Stimulated activated CD4-positive, alpha-beta T cell treated with anti-CD3 and anti-CD28 coated beads, Interleukin-1b, Interleukin-23, amount 100 ng/mL, for 4 hours (primary cell): ENCODE measurements at places on chromosomes 1 and 21.

DNA sequence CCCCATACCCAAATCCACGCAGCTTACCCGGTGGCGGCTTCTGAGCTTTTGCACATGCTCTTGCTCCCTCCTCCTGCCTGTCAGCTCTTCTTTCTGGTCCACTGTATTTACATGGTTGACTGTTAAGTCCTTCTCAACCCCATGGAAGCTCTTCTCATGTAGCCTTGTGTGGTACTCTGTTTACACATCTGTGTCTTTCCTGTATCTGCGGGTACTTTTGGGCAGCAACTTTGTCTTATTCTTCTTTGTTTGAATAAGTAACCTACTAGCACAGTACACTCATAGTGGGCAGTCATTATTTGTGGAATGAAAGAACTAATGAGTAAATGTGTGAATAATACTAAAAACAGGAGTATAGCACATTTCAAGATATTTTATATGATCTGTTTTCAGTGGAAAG is 88.5 kb upstream of the GPR88 start:
- no peak for DNase-seq

DNA sequence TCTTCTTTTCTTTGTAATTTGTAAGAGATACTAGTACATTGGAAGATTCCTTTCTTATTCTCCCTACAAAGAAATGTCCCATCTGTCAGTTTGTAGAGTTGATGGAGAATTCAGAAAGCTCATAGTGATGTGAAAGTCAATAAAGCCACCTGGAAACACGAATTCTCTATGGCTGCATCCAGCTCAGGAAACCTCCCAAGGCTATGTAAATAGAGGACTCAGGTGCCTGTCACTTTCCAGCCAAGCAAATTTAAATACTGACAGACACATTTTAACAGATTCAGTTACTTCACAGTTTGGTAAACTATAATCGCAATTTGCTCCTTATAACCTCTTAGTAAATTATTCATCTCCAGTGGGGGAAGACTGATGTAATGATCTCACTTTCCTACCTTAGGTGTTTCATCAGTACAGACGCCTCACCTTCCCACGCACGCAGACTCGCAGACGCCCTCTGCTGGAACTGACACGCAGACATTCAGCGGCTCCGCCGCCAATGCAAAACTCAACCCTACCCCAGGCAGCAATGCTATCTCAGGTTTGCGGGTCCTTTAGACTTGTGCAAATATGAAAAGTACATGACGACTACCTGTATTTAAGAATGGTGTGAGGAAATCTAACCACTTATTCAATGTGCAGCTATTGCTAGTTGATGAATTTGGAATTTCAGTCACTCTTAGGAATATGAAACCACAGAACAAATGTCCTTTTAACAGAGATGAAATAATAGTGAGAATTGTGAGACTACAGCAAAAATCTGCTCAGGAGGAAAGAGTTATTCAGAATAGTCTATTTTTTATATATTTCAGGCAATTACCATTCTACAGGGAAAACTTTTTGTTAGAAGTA is 60.6 kb downstream of the PTPRC start:
- DNase-seq: peak; percentile 70

DNA sequence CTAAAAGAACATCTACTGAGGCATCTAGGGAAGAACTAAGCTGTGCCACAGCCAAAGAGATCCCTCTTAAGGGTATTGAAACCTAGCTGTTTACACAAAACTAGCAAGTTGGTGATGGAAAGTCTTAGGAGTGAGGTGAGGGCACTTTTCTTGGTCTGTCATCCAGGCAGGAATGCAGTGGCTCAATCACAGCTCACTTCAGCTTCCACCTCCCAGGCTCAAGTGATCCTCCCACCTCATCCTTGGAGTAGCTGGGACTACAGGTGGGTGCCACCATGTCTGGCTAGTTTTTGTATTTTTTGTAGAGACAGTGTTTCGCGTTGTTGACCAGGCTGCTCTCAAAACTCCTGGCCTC is 2.4 kb downstream of the PLEKHO1 start:
- no peak for DNase-seq

DNA sequence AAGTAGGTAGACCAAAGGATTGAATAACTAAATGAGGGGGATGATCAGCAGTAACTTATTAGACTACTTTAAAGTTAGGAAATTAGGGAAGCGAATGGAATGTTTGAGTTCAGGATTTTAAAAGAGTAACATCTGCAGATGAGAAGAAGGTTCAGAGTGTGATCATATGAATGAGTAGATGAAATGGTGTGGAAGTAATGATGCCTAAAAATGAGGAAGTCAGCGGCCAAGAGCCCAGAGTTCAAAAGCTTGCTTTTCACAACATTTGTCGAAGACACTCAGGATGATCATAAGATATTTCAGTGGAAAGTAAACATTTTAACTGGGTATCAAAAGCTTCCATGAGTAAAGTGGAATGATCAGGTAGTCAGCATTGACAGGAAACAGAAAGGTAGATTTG is 299.4 kb downstream of the LRRIQ3 start:
- no peak for DNase-seq

DNA sequence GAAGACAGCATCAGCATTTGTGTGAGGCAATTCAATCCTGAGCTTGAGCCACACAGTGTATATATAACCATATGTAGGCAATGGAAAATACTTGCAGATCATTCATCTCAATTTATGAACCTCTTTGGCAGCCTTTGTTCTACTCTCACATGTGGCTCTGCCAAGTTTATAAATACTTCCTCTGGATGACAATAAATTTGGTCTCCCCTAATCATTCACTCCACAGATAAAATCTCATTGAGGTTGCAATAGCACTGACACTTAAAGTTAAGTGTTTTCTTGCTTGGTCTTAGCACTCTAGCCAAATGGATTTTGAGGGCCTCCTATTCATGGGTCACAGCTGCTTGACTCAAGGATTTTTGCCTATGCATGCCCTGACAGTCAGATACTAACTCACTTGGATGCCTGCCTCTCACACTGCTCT is 136.6 kb upstream of the VANGL1 start:
- DNase-seq: no peak

GRCh38 chr1:64484651-64485050 is 14.7 kb downstream of the CACHD1 start:
- no peak for DNase-seq

- DNase-seq: no peak
These were observed 103.3 kb downstream of the CYYR1 start for GRCh38 chr21:26469789-26470188.

DNA sequence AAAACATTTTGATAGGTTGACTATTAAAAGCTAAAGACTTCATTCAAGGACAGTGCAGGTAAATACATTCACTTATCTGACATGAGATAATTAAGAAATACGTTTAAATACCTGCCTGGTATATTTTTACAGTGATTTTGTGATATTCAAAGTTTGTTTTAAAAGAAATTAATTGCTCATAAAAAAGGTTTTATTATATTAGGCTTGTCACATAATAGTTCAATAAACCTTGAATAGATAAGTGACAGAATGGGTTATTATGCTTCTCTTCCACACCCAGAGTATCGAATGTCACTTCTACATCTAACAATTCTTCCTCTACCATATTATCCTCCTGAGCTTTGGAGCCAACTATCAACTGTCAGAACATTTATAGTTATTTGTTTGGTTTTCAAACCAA is 60.0 kb downstream of the LTN1 start:
- DNase-seq: no peak

GRCh38 chr1:3070309-3070643 is 1.3 kb downstream of the PRDM16 start:
- no peak for DNase-seq

DNA sequence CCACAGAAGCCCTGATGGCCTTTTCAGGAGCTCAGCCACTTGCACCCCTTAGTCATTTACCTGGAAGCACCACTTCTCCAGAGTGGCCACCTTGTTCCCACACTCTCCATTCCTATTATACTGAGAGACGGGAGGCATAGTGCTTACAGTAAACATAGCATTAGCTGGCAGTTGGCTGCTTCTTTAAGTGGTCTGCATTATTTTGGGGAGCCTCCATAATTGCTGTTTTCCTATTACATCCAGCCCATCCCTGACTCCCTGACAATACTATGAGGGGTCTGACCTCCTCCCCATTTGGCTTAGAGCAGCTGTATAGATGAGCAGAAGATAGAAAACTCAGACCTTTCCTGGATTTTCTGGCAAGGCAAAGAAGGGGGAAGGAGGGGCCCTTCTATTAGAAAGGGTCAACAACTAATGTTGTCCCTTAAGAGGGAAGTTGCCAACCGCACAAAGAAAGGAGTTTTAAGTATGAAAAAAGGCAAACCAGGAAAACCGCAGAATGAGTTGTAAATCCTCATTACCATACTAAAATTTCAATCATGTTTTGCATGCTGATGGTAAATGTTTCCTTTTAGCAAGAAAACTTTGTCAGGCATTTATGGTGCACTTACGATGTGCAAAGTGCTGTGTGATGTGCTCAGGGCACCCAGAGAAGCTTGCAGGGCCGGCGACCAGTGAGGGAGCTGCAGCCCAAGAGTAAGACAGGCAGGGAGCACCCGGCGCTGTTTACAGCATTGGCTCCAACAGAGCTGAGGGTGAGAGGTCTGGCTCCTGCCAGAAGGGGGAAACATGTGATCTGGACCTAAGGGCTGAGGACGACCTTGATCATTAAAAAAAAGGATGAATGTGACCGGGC is 167.3 kb downstream of the ZZZ3 start:
- no peak for DNase-seq
